ENCODE measurements at places on chromosomes 7 and 10.

GRCh38 chr10:60176925-60177324 lies 212.8 kb downstream of the ANK3 start:
- no peak for DNase-seq

- no peak for DNase-seq
These were observed 810.6 kb upstream of the C7orf33 start for GRCh38 chr7:147779949-147780348.

- DNase-seq: no peak
These were observed 39.7 kb downstream of the MALSU1 start for GRCh38 chr7:23338863-23339262.

DNA sequence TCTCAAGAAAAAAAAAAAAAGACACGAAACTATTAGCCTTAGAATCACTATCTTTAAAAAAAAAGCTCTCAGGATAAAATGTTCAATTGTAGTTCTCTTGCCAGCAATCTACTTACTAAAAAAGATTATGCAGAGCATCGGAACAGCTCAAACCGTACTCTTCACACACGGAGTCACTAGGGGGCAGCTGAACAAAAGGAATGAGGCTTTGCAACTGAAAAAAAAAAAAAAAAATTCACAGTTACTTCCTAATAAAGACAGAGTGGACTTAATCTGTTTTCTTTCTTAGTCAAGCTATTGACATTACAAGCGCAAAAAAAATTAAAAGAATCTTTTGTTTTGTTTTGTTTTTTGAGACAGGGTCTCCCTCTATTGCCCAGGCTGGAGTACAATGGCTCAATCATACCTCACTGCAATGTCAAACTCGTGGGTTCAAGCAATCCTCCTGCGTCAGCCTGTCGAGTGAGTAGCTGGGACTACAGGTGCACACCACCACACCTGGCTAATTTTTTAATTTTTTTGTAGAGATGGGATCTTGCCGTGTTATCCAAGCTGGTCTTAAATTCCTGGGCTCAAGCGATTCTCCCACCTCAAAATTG lies 11.5 kb downstream of the PMS2 start:
- peak; percentile 64 for DNase-seq

- no peak for DNase-seq
These were observed 256.3 kb downstream of the OTUD1 start for GRCh38 chr10:23694921-23695824.

DNA sequence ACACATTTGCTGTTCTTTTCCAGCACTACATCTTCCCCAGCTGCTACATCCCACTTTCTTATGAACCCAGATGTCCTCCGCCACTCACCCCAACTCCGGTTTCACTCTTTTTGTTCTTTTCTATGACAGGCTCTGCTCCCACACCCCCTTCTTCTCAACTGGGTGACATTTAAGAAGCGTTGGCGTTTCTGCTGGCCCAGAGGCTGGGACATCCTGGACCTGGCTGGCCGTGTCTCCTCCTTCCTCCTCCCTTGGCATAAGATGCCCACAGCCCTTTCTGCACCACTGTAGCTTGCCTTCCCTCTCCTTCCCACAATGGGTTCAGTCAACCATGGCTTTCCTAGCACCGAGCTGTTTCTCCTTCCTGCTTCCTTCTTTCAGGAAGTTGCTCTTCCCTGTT lies 9.4 kb upstream of the CALML5 start:
- no peak for DNase-seq

DNA sequence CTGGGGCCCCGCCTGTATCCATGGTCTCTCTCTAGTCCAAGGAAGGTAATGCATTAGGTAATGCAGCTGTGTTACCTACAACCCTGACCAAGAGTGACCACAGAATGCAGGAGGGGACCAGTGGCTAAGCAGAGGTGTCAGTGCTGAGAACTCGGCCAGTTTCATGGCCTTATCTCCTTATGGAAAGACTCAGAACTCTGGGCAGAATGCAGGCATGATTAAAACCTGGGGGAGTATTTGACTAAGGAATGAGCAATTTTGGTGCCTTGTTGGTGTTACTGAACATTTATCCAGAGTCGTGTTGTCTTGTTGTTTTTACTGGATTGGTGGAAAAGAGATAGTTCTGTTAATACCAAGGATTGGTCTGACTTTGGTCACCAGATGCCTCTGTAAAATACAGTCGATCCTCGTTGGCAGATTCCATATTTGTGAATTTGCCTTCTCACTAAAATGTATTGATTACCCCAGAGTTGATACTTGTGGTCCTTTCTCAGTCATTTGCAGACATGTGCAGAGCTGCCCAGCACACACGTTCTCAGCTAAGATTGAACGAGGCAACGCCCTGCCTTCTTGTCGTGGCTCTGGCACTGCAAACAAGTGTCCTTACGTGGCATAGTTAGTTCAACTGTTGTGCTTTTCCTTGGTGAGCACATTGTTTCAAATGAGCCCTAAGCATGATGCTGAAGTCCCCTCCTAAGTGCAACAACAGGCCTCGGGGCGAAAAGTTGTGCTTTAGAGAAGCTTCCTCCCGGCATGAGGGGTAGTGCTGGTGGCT lies 135.7 kb upstream of the BTBD16 start:
- DNase-seq: no peak

DNA sequence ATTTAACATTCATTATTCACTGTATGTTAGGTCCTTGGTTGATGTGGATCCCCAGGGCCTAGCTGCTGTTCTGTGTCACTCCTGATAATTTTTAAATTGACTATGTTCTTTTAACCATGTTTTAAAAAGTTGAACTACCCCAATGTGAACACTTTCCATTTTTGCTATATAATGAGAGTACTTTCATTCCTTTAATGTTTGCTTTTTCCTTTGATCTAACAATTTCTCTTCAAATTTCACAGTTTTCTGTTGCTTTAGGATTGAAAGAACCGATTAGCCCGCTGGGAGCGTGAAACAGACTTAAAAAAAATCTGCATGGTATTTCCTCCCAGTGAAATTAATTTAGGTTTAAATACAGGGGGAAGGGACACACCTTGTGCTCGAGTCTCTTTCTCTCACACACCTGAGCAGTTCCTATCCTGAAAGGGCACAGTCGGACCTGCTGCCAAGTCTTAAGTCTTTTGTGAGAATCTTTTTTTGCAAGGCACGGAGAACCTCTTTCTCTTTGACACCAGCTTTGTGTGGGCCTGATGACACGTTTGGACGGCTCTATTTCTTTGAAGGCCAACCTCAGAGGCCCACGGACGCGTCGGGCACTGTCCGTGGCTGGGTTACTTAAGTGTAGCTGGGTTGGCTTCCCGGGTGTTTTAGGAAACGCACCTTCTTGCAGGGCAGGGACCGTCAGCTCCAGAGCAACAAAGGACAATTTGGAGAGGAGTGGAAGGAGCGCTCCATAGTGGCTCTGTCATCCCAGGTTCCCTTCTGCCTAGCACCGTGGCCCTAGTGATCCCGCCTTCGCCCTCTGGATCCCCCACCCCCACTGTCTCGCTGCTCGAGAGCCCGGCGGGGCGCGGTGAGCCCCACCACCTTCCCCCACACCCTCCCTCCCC lies 1.0 kb upstream of the CHN2 start:
- no peak for DNase-seq
